ENCODE measurements at places on chromosomes 1 and 21. TPM values are rescaled to one million over a fixed set of nuclear protein-coding genes. Genes with fewer than 3 reads are reported as not detected.

SLC26A9 gene
- total RNA-seq, result 1.1 TPM

CPT2 gene
- total RNA-seq, result 14.6 TPM

MPZ gene
- total RNA-seq, result 3.6 TPM

RGS4 gene
- total RNA-seq, result 282 TPM

PTGFR gene
- total RNA-seq, result 1.2 TPM

RGL1 gene
- 67.3 TPM for total RNA-seq

ACTL8 gene
- total RNA-seq, result not detected

SPATA17 gene
- 1.0 TPM for total RNA-seq

XCL2 gene
- not detected for total RNA-seq

PKNOX1 gene
- total RNA-seq, result 24.0 TPM

SEMA4A gene
- 27.8 TPM for total RNA-seq

PSRC1 gene
- total RNA-seq, result 61.5 TPM

TDRD5 gene
- 3.0 TPM for total RNA-seq

SH2D2A gene
- 0.31 TPM for total RNA-seq

CRABP2 gene
- 14.6 TPM for total RNA-seq

TEDDM1 gene
- total RNA-seq, result not detected

TENT5C gene
- 1.6 TPM for total RNA-seq

All from dorsolateral prefrontal cortex (tissue), 122 donors.